CD4-positive, alpha-beta T cell treated with Interleukin-21 for 1 hour (primary cell): ENCODE measurements at places on chromosomes 7 and 10.

DNA sequence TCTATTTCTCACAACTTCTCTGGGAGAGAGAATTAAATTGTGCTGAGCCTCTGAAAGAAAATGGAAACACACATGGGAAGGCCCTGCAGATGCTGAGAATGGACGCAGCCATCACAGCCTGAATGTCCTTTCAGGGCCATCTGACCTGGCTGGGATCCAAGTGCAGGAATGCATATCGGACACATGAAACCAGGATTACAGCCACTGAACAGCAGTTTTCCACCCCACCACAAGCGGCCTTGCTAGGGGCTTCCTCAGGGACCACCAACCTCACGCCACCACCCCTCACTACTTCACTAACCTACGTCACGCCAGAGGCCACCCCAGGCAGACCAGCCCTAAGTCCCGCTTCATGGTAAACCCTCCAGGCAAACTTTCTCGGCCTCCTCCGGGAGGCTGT, 103.3 kb downstream of the DIP2C start:
- no peak for DNase-seq

DNA sequence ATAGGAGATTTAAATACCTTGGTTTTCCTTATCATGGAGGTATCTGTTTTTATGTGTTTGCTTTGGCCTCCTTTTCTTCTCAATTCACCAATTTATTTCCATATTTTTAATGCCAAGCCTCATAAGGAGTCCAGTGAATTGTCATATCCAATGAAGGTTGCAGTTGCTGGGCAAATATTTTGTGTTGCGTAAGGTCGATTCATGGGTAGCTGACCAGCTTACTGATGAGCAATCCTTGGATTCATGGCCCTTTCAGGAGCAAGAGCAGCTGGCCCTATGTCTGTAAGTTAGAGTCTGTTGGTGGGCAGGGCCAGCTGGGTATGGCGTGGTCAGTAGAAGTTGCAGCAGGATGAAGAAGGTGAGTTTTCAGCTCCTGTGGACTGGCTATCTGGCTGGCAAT, 182.9 kb downstream of the PFKFB3 start:
- DNase-seq = no peak

DNA sequence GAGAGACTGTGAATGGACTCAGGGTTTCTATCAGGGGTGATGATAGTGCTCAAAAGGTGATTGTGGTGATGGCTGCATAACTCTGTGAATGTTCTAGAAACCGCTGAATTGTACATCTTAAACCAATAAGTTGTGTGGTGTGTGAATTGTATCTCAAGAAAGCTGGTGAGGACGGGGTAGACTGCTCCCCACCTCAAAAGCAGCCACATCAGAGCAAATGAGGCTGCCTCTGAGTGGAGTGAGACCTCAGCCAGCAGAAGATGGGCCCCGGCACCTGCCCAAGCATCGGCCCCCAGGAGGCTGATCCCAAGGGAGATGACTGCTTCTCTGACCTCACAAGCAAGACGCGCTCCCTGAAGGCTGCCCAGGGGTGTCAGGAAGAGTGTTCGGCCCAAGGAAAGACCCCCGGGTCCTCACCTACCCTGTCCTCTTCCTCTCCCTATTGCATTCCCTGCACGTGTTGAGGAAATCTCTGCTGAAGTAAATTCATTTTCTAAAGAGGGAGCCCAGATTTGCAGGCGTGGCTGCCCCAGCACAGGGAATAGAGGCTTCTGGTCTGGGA, 279.3 kb upstream of the SHH start:
- DNase-seq = no peak

- no peak for DNase-seq
Measured at GRCh38 chr10:8289186-8289924, 234.9 kb downstream of the GATA3 start.

- peak; percentile 49 for DNase-seq
Measured at GRCh38 chr7:115229401-115230105, 307.7 kb downstream of the MDFIC start.

DNA sequence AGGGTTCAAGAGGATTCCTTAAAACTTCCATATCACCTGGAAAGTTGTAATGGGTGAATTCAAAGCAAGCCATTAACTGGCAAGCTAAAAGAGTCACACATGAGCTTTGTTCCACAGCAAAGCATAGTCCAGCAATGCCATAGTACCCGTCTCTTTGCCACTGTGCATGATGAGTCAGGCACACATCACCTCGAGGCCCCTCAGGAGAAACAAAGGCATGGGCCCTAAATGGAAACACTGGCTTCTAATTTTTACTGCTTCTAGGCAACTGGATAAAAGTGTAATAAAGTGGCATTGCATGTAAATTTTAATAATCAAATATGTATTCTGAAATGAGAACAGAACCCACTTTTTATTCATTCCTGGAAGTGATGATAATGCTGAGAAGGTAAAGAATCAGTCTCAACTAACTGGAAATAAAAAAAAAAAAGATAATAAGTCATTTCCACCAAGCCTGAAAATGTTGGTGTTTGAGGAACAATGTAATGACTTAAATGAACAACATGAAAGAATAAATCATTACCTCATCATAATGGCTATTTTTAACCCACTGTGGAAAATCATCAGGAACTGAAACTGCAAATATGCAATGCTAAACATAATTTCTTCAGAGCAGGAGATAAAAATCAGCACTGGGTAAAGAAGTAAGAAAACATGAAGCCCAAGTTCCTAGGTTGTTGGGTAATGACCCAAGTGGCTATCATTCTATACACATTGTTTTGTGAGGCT, 104.9 kb downstream of the CDK6 start:
- DNase-seq = peak; percentile 8

DNA sequence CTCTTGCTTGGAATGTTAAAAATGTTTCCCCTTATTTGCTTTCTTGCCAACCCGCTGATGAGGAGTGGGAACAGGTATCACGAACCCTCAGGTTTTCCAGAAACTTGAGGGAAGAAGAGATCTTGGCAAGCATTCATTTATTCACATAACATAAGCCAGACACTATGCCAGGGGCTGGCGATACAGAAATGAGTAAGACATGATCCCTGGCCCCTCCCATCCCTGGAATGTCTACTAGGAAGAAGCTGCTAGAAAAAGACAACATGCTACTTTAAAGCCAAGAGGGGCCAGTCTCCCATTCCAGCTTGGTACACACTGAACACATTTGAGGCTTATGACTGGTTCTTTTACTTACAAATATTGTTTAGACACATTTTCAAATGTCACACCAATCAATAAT, 26.4 kb downstream of the SLC35B4 start:
- DNase-seq = no peak

DNA sequence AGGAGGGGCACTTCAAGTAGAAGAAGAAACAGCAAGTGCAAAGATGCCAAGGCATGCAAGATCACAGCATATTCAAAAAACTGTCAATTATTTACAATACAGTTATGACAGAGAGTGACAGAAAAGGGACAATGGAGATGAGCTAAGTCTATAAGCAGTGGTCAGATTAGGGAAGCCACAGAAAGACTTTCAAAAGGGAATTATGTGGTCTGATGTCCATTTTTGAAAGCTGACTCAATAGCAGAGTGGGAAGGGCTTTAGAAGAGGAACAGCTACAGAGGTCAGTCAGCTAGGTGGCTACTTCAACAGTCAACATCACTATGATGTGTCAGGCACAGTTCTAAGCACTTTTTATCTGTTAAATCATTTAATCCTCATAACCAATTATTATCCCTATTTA, 45.2 kb upstream of the SPOCK2 start:
- peak; percentile 6 for DNase-seq

- no peak for DNase-seq
Measured at GRCh38 chr7:15131661-15132060, 229.1 kb upstream of the DGKB start.

- DNase-seq = no peak
Measured at GRCh38 chr7:19405541-19405940, 260.3 kb upstream of the FERD3L start.

- no peak for DNase-seq
Measured at GRCh38 chr10:104892879-104893617, 252.0 kb downstream of the SORCS3 start.

DNA sequence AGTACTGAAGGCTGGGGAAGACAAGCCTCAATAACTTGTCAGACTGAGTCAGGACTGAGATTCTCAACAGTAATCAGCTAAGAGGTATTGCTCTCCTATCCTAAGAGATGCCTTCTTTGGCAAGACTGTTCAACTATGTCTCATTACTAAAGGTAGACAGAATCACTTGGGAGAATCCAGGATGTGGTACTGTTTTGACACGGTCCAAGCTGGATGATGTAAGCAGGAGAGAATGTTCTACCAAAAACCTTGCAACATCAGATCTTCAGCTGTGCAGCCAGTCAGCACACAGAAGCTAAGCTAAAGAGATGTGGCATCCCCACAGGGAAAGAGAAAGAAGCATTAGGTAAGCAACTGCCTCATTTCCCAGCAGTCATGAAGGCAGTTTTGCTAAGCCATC, 391.4 kb downstream of the NRG3 start:
- no peak for DNase-seq

DNA sequence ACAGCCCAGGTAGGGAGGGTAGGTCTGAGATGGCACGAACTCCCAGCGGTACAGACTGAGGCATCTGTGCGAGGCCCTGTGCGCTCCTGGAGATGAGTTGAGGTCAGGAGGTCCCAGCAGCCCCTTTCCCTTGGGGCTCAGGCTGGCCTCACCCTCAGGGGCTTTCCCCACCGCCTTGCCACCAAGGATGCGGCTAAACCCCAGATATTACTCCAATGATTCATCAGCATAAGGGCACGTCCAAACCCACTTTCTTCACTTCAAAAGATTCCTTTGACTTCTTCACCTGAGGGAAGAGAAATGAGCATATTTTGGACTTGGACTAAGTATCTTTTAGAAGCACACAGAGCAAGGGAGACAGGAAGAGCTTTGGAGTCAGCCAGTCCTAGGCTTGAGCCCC, 20.3 kb downstream of the UROS start:
- no peak for DNase-seq

DNA sequence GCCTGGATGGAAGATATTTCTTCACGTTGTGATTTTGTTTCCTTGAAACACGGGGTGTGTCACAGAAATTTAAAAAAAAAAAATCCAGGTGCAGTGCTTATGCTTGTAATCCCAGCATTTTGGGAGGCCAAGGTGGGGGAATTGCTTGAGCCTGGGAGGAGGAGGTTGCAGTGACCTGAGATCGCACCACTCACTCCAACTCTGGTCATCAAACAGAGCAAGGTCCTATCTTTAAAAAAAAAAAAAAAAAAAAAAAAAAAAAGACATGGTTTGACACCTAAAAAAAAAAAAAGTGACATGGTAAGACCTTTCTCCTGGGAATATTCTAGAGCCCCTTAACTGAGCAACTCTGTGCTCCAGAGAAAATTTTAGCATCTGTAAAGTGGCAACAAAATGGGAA, 9.0 kb upstream of the LRRC4 start:
- DNase-seq = no peak

GRCh38 chr7:30237271-30237695, 47.1 kb upstream of the ZNRF2 start:
- DNase-seq = peak; percentile 8

DNA sequence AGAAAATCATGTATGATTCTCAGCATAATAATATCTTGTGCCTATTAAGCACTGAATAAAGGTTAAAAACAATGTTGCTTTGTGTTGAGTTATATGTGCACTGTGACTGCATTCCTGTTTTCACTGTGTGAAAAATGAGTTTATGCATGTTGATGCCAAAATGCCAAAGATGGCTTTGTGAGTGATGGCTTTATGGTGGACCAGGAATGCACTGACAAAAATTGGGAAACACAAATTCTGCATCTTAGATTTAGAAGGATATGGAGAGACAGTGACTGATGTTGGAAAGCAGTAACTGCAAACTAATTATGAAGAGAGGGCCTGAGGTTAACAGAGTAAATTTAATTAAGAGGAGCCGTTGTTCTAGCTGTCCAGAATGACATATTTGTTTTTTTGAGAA, 440.4 kb downstream of the KIF20B start:
- DNase-seq = no peak

GRCh38 chr10:84077768-84078167, 61.5 kb upstream of the GHITM start:
- no peak for DNase-seq

DNA sequence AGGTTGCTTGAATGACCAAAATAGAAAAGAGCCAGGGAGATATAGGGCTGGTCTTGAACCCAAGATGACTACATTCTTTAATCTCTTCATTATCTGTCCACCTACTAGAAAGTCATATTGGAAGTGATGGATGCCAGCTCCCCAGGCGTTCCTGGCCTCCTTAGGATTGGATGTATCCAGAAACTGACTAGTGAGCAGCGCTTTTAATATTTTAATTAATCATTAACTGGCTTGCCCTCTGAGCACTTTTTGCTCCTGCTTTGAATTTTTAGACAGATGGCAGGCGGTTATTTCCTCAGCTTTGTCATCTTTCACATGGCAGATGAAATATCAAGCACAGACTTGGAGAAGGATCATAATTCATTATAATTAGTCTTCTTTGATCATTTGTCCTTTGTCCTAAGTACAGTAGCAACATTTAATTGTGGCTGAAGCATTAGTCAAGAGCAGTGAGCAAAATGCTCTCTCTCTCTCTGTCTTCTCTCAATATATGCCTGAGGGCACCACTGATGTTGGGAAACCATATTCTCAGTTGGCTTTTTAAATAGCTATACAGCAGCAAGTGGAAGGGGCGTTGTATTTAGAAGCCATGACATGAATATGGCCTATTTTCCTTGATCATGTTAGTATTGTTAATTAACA, 588.0 kb downstream of the NRG3 start:
- no peak for DNase-seq

- no peak for DNase-seq
Measured at GRCh38 chr10:77290528-77291155, 347.0 kb downstream of the KCNMA1 start.

DNA sequence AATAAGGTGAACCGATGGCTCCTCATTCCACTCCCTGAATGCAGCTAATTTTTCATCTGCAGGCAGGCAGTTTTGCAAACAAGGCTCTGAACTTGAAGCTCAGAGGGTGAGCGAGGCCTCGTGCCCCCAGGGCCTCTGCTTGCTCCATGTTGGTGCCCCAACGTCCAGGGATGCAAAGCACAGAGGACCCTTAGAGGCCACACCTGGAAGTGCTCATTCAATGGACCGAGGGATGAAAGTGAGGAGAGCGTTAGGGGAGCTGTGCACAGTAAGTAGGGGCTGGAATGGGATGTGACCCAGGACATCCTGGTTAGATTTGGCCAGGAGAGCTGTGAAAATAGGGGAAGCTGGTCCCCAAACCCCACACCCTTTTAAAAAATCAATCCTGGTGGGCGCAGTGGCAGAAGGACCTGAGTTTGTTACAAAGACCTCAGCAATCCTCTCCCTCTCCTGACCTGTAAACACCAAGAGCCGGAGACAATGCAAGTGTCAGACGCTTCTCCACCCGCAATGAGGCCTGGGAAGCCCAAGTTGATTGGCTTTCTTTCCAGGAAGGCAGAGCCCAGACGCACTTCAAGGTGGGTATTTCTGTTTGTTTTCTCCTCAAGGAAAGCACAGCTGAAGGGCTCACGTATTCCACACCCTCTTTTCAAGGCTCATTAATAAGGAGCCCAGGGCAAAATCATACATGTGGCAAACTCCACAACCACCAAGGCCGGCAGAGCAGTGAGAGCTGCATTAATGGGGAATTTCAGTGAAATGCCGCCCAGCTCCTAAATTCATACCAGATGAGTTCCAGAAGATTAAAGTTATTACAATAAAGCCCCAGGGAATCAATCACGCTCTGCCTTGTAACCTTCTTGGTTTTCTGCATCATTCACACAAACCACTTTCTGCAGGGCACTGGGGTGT, 14.1 kb upstream of the CXCL12 start:
- no peak for DNase-seq
